ENCODE measurements at places on chromosomes 12 and 14.
A peak's percentile ranks its signal among the peaks of the same experiment; 100 is the strongest.

DNA sequence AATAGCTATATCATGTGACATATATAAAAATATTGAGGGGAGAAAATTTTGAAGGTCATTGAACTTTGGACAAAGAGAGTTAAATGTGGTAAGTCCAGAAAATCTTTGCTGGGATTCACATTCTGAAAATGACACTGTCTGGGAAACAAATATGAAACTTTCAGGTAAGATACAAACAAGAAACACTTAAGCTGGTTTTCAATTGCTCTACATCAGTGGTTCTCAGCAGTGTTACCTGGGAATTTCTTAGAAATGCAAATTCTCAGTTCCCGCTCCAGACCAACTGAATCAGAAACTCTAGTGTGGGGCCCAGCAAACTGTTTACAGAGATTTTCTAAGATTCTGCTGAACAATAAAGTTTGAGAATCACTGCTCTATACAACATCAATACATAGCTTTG, 3.6 kb upstream of the CDK17 start:
- DNase-seq: no peak

DNA sequence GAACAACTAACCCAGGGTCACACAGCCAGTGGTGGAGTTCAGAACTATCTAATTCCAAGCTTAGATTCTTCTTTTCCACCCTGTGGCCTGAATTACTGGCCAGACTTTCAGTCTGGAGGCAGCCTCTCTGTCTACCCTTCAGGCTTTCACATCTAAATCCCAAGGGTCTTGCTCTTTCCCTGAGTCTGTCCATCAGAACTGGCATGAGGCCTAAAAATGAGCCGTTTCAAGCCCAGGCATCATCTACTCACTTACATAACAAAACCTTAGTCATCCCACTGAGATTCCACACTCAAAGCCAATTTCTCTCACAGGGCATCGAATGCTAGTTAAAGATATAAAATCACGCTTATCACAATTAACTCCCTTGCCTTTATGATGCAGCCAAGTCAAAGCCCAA, 1.3 kb upstream of the PTGDR start:
- no peak for DNase-seq

DNA sequence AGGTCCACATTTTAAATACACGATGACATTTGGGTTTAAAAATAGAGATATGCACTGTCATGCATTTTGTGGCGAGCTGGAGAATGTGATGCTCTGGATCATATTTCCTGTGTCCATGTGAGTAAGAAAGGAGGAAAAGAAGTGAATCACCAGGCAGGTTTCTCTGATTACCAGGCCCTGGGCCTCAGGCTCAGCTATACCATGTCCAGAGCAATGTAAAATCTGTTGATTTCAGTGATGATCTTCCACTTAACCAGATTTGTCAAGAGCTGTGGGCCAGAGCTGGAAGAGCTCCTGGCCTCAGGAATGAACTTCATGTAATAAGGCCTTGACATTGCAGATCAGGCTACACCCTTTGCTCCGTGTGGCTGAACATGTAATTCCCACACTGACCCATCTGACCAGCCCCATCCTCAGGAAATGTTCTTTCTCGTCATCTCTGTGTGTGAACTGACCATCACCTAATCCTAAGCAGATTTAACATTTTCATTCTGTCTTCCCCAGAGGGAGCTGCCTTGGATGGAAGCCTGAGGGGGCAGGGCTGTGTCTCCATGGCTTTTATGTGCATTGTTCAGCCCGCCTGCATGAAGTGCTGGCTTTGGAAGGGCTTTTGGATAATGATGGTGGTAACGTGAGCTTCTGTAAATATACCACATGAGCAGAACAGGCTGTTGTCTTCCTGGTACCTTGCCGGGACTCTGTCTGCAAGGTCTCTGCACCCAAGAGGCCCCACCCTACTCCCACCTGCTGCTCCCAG, 54.5 kb downstream of the CRACR2A start:
- DNase-seq: no peak

DNA sequence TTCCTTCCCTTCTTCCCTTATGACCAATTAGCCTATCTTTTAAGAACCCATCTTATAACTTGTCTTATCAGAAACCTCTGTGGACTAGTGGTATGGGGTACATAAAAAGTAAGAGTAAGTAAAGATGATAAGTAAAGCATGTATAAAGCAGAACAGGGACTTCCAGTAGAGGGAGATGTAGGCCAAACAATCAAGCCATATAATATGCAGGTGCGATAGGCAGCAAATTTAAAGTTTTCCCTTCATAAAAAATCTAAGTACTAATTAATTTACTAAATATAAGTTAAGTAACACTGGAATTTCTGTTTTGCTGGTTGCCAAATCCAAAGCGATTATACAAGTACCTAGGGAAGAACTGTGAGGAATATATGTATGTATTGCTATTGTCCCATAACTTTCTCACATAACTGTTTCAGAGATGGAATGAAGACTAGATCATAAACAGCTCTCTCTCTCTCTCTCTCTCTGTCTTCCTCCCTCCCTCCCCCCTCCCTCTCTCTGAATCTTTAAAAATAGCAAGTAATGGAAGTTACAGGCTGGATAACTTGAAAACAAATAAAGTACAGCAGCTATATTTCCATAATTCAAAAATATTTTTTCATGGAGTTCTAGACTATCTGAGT, 25.7 kb downstream of the METTL25 start:
- peak; percentile 66 for DNase-seq

GRCh38 chr12:132603240-132604150, 6.9 kb downstream of the LRCOL1 start:
- no peak for DNase-seq

GRCh38 chr14:34181338-34181737, 230.5 kb upstream of the EGLN3 start:
- no peak for DNase-seq

- no peak for DNase-seq
These were observed 23.3 kb upstream of the MARK3 start for GRCh38 chr14:103361867-103362266.

DNA sequence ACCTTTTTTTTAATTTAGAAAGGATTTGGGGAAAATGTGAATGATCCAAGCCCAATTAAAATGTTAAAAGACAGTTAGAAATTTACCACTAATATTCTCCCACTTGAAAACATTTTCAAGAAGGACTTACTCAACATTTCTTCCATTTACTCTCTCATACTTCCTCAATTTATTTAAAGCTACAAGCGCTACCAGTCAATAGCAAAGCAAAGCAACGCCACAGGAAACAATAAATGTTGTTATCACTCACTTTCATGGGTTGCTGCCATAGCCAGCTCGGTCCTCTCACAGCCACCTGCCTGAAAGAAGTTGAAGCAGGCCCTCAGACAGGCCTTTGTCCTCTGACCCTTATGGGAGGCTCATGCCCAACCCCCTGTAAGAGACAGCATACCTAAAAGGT, 6.0 kb upstream of the SOS2 start:
- no peak for DNase-seq

- DNase-seq: no peak
These were observed 35.8 kb downstream of the ATP2A2 start for GRCh38 chr12:110316861-110317260.

DNA sequence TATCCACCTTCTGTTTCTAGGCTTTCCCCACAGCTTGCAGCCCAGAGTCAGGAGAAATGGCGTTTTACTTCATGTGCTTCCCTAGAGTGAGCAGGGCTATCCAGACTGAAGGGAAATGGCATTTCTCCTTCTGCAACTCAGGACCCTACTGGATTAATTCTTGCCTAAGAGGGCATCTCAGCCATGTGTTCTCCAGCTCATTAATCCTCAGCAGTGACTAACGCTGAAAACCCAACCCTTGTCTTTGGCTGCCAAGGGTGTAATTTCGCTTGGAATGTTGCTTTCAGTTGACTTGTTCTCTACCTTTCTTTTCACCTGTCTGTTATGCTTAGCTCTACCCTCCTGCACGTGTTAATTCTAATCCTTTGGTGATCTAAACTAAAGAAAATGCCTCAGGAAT, 21.0 kb upstream of the EMP1 start:
- no peak for DNase-seq

- peak; percentile 55 for DNase-seq
These were observed 5.5 kb upstream of the CHD4 start for GRCh38 chr12:6612652-6613014.

- no peak for DNase-seq
These were observed 196.0 kb downstream of the BCAT1 start for GRCh38 chr12:24752763-24753462.

GRCh38 chr12:131862994-131863710, 31.3 kb upstream of the ULK1 start:
- no peak for DNase-seq

GRCh38 chr14:35783699-35784098, 25.4 kb downstream of the RALGAPA1 start:
- DNase-seq: no peak

- DNase-seq: no peak
These were observed 46.2 kb downstream of the BCAT1 start for GRCh38 chr12:24902511-24903328.

GRCh38 chr12:128796439-128797118, 27.2 kb downstream of the SLC15A4 start:
- DNase-seq: peak; percentile 67

- no peak for DNase-seq
These were observed 77.3 kb upstream of the PCNX4 start for GRCh38 chr14:60014402-60014801.

DNA sequence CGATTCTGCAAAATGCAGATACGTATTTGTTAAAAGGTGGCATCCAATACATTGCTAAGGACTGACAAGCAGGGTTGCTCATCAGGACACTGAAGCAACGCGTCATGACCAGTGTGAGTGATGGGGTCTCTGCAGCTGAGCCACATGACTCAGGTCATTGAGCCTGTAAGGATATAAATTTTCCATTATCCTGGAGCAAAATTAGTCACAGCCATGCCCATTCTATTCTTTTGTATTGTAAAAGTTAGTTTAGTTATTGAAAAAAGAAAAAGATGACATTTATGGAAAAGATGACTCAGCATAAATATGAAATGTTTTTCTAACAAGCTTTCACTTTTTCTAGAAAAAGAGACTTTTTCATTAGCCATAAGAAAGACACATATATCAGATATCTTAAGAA, 268.0 kb upstream of the TMEM132C start:
- DNase-seq: no peak

GRCh38 chr12:13864081-13864673, 117.2 kb downstream of the GRIN2B start:
- DNase-seq: peak; percentile 90

DNA sequence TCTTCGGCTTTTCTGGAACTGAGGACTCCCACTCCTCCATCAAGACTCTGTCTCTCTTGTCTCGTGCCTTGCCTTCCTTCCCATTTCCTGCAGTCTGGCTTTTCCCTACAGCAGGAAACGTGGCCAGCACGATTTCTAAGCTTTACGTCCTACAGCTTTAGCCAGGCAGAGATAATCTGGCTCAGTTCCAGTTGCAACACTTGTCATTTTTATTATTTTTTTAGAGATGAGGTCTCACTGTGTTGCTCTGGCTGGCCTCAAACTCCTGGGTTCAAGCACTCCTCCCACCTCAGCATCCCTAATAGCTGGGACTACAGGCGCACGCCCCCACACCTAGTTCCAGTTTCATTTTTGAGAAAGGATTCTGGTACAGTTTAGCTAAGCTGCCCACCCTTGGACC, 19.9 kb downstream of the CALM1 start:
- DNase-seq: no peak

DNA sequence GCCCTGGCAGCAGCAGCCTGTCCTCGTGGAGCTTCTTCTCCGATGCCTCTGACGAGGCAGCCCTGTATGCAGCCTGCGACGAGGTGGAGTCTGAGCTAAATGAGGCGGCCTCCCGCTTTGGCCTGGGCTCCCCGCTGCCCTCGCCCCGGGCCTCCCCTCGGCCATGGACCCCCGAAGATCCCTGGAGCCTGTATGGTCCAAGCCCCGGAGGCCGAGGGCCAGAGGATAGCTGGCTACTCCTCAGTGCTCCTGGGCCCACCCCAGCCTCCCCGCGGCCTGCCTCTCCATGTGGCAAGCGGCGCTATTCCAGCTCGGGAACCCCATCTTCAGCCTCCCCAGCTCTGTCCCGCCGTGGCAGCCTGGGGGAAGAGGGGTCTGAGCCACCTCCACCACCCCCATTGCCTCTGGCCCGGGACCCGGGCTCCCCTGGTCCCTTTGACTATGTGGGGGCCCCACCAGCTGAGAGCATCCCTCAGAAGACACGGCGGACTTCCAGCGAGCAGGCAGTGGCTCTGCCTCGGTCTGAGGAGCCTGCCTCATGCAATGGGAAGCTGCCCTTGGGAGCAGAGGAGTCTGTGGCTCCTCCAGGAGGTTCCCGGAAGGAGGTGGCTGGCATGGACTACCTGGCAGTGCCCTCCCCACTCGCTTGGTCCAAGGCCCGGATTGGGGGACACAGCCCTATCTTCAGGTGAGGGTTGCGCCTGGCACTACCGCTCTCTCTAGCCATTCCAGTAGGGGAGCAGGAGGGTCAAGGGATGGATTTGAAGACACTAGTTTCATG, 2.1 kb downstream of the NFATC4 start:
- no peak for DNase-seq

GRCh38 chr14:85581691-85582090, 51.7 kb downstream of the FLRT2 start:
- no peak for DNase-seq

DNA sequence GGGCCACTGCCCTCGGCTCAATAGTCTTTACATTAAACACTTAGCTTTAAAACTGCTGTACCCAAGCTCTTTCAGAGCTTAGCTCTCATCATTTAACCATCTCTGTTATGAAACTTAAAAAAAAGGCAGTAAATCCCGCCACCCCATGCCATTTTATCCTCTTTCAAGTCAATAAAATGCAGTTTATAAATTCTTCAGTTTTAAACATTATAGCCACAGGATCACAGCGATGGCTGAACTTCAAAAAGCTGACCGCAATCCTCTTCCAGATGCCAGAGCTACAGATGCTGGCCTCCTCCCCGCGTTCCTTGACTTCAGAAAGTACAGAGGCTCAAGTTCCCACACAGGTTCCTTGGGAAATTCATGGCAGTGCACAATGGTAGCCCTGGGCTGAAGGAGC, 4.2 kb downstream of the OR10G3 start:
- no peak for DNase-seq

GRCh38 chr14:31025367-31026076, at the start of gene AP4S1:
Gene AP4S1, plus strand, starts transcription at chr14:31025649. Its CDS starts 40,548 bp downstream, at chr14:31066197.
- peak; percentile 83 for DNase-seq

GRCh38 chr14:99234961-99235571, 36.9 kb downstream of the BCL11B start:
- DNase-seq: no peak

- DNase-seq: no peak
These were observed 48.3 kb downstream of the NFKBIA start for GRCh38 chr14:35355981-35356841.

- DNase-seq: no peak
These were observed 84.4 kb upstream of the DDHD1 start for GRCh38 chr14:53237488-53237887.

All from Karpas-422 (cell line).